SJSA1 (cell line): ENCODE measurements at places on chromosomes 16 and 17.
A peak's percentile ranks its signal among the peaks of the same experiment; 100 is the strongest.

- no peak for DNase-seq
Observed at GRCh38 chr17:44840936-44841335, 6.7 kb upstream of the HIGD1B start.

- no peak for DNase-seq
Observed at GRCh38 chr17:77489893-77490255, 349.1 kb downstream of the SEC14L1 start.

GRCh38 chr16:19168371-19169081 is 486 bp downstream of the SYT17 start:
- DNase-seq, result no peak

DNA sequence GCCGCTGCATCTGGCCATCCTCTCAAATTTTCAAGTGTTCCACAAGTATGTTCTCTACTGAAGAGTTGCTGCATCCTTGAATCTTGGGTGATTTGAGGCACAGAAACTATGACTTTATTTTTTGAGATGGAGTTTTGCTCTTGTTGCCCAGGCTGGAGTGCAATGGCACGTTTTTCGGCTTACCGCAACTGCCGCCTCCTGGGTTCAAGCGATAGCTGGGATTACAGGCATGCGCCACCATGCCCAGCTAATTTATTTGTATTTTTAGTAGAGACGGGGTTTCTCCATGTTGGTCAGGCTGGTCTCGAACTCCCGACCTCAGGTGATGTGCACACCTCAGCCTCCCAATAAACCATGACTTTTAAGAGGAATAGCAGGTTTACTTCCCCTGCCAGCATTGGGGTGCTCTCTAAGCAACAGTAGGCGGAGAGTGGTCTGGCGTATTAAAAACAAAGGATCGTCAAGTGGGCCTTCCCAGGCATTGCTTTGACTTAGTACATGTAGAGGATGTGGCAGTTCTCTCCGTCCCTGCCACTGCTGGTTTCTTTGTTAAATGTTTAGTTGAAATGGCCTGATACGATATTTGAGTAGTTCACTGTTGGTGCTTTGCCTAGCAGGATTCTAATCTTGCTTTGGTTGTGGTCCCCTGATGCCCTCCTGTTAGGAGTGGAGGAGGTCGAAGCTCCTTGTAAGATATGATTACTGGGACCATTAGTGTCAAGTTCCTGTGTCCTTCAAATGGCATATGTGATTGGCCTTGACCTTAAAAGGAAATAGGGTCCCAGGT is 9.5 kb downstream of the PYCARD start:
- DNase-seq, result no peak

DNA sequence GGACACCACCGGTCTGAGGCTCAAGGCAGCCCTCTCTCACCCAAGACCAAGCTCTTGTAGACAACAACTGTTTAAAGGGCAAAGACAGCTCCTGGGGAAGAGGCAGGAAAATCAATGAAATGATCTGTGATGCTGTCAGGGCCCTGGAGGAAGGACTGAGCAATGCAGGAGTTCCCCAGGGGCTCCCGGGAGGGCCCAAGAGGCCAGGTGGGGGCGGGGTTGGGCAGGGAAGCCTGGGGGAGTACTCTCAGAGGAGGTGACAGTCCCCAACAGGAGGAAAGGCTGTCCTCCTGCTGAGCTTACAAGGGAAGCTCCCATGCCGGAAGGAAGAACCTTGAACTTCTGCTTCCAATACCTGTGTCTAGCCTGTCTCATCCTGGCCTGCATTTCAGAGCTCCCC is 8.3 kb upstream of the NOS2 start:
- DNase-seq, result no peak

DNA sequence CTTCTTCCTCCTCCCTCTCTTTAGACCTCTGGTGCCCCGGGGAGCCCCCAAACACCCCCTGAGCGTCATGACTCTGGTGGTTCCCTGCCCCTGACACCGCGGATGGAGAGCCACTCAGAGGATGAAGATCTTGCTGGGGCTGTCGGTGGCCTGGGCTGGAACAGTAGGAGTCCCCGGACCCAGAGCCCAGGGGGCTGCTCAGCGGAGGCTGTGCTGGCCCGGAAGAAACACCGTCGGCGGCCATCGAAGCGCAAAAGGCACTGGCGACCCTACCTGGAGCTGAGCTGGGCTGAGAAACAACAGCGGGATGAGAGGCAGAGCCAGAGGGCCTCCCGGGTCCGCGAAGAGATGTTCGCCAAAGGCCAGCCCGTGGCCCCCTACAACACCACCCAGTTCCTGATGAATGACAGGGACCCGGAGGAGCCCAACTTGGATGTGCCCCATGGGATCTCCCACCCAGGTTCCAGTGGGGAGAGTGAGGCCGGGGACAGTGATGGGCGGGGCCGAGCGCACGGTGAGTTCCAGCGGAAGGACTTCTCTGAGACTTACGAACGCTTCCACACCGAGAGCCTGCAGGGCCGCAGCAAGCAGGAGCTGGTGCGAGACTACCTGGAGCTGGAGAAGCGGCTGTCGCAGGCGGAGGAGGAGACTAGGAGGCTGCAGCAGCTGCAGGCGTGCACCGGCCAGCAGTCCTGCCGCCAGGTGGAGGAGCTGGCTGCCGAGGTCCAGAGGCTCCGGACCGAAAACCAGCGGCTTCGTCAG is 7.5 kb downstream of the HEXIM2 start:
- DNase-seq, result no peak

GRCh38 chr17:6254036-6254435 is 180.9 kb downstream of the AIPL1 start:
- DNase-seq, result no peak

- DNase-seq, result no peak
Observed at GRCh38 chr16:46650254-46650623, 29.1 kb upstream of the SHCBP1 start.

DNA sequence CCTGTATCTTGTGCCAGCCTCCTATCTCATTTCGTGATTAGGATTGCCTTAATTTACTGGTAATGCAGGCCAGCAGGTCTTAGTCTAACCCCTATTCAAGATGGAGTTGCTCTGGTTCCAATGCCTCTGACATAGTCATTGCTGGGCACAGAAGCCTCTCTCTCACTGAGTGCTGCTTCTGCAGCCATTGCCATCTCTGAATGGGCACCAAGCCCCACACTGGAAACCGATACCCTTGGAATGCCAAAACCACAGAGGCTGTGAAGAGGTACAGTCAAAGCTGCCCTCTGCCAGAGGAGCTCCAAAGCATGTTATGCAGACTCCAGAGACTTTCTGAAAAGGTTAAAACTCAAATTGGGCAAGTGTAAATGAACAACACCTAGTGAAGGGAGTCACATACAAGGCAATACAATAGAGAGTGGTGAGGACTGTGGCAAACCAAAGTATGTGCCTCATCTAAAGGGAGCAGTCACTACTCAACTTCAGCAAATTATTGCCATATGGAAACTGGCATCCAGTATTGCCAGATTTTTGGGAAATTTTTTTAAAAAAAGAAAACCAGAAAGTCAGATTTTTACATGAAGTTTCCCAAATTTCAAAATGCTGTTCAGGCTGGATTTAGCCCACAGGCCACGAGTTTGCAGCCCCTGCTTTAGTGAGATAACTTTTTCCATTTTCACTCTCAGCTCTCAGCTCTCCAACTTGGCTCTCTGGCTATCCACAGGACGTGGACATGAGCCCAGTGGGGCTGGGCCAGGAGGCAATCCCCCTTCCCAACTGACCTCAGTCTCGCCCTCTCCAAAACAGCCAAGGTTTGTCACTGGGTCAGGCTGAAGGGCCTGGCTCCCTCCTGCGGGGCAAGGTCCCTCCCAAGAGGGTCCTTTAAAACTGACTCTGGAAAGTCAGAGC is 2.1 kb upstream of the MMP2 start:
- DNase-seq, result no peak

DNA sequence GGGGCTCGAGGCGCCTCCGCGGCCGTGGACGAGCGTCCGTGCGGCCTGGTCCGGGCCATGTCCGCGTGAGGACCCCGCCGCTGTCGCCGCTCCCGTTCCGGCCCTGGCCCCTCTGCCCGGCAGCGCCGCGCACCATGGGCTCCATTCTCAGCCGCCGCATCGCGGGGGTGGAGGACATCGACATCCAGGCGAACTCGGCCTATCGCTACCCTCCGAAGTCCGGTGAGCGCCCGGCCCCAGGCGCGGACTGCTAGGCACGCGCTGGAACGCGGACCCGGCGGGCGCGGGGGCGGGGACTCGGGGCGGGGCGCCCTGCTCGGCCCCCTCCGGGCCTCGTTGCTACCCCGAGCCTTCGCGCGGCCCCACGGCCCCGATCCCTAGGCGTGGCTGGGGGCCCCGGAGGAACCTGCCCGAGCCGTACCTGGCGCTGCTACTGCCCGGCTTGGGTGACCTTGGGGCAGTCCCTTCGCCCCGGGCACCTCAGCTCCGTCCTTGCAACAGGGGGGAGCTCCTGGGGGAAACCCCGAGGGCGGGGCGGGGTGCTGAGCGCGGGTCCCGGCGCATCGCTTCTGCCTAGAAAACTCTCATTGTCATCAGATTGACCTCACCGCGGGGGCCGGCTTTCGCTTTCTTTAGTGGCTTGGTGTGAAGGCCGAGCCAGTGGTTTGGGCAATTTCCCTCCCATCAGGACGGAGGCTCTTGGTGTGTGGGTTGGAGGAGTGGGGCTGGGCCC is 367 bp downstream of the MGRN1 start:
- peak; percentile 73 for DNase-seq

DNA sequence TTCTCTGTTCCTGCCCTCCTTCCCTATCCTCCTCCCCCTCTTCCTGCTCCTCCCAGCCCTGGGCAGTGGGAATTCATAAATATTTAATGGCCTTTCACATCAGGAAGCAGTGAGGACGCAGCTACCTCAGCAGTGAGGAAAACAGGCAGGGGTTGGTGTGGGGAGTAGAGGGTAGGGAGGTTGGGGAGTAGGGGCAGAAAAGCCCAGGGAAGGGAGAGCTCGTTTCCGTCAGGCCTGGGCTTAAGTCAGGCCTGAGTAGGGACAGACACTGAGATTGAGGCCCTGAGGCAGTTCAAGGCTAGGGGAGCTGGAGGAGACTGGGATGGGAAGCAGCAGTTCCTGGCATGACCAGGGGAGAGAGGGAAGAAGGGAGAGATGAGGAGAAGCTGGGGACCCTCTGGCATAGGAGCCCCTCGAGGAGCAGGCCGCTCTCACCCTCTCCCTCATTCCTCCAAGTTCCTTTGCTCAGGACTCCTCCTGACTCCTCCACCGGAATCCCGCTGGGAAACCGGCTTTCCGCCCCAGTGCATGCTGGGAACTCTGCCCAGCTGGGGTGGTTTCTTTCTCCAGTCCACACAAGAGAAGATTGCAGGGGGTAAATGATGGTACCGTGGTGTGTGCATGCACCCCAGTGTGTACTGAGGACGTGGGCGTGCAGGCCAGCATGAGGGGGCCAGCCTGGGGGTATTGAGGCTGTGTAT is 6.2 kb downstream of the SAMD14 start:
- no peak for DNase-seq

- no peak for DNase-seq
Observed at GRCh38 chr17:64125937-64126336, 4.0 kb downstream of the ERN1 start.

DNA sequence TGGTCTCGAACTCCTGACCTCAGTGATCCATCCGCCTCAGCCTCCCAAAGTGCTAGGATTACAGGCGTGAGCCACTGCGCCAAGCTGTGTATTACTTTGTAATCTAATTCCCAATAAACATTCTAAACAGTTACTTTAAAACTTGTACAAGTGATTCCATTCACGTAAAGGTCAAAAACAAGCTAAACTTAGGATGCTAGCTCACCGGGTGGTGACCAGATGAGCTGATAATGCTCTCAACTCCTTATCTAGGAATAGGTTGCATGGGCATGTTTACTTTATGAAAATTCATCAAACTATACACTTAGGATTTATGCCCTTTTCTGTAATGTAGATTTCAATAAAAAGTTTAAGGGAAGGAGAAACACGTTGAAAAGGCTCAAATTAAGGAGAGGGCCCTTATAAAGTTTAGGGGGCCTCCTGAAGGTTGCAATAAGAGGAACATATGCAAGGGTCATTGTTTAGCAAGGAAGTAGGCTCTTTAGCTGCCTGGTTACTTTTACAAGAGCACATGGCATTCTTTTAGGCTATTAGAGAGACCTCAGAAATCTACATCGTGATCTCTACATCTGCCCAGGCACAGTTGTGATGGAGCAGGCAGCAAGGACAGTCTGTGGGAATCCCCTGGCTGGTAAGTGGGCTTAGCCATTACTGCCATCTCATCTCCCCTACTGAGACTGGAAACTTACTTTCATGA is 13.3 kb downstream of the CDR2 start:
- DNase-seq, result no peak

DNA sequence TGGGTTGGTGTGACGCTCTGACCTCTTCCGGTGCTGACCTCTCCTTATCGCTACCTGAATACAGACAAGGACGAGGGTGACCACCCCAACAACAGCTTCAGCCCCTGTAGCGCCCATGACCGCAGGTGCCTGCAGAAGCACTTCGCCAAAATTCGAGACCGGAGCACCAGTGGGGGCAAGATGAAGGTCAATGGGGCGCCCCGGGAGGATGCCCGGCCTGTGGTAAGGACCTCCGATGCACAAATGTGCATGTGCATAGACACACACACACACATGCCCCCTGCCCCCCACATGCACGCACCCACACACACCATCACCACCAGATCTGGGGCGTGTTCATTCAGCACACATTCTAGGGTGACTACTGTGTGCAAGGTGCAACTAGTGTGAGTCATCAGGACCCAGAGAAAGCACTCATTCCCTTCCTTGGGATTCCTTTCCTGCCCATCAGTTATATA is 9.7 kb downstream of the IGFBP4 start:
- DNase-seq, result no peak

DNA sequence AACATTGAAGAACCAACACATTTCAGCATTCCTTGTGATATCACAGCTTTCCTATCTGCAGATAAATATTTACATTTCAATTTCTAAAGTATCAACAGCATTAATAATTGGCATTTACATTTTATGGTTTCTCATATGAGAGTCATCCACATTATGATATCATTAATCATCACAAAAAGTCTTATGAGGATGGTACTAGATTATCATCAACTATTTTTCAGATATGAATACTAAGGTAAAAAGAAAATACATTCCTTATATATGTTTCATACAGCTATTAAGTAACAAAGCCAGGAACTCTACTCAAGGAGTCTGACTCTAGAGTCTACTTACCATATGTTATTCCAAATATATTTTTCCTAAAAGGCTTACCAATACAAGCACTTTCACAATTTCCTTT is 40.7 kb downstream of the ABCA5 start:
- DNase-seq, result no peak

GRCh38 chr16:52296076-52296475 is 250.9 kb downstream of the TOX3 start:
- DNase-seq, result no peak

DNA sequence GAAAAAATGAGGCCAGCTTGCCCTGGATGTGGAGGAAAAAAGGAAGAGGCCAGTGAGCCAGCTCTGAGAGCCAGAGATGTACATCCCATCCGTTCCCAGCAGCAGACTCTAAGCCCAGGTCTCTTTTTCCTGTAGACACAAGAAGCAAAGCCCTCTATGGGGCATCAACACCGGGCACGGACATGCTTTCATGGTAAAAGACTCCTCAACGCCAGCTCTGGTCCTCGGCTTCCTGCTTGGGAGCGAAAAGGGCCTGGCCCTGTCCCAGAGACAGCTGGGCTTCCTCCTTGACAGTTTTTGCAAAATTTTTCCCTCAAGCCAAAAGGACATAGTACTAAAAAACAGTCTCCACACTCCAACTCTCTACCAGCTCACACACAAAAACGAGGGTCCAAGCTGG is 27.1 kb downstream of the PELP1 start:
- no peak for DNase-seq
